ENCODE measurements at places on chromosomes 6 and 20.

GRCh38 chr6:39312912-39313525, 1.2 kb downstream of the KCNK17 start:
- DNase-seq, result no peak

DNA sequence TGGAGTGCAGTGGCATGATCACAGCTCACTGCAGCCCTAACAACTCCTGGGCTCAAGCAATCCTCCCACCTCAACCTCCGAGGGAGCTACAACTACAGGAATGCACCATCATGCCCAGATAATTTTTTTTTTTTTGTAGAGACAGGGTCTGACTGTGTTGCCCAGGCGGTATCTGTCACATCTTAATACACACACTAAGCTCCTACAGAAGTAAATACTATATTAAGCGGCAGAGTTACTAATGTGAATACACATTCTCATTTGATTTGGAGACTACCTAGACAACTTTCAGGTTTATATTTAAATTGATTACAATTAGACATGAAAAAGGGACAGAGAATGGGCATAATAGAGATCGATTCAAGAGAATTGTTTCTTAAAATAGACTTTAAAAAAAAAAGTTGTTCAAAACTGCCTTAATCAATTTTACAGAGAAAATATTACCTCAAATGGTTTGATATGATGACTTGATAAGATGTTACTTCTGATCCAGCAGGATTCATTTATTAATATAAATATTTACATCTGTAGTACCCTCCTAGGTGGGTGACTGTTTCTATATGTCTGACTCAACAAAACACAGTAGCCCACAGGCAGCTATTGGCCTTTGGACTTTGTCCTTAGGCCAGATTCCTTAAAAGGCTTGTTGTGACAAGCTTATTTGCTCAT, 7.1 kb upstream of the LOC128125822 start:
- no peak for DNase-seq

GRCh38 chr20:60751826-60752225, 500.2 kb upstream of the CDH4 start:
- DNase-seq, result no peak

DNA sequence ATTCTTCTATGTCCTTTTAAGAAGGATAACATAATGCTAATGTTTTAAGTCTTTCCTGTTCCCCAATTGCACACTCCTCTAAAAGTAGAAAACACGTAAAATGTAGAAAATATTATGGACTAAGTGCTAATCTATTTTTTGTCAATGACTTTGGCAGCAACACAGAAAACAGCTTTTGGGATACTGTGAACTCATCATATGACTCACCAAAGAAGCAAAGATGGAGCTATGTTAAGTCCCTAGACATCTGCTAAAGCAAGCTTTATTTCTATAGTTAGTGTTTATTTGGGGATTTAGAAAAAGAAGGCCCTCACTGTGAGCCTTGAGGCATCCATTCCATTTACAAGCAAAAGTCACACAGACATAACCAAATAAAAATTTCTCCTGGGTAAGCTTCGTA, 23.0 kb downstream of the OPN5 start:
- no peak for DNase-seq

DNA sequence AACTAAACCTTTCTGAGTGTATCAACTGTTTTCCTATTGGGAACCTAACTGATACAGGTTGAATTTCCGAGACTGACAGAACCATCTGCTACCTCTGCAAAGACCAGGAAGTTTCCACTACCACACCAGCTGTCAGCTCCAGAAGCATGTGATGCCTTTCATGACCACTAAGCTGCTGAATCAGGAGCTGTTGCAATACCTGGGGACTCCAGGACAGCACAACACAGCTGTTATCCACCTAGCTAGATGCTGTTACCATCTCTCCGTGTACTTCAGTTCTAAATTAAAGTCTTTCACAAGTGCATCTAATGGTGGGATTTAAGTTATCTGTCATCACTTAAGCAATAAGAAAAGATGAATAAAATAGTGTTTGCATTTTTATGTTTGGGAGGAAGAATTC, 158.2 kb upstream of the IMPG1 start:
- DNase-seq, result no peak

DNA sequence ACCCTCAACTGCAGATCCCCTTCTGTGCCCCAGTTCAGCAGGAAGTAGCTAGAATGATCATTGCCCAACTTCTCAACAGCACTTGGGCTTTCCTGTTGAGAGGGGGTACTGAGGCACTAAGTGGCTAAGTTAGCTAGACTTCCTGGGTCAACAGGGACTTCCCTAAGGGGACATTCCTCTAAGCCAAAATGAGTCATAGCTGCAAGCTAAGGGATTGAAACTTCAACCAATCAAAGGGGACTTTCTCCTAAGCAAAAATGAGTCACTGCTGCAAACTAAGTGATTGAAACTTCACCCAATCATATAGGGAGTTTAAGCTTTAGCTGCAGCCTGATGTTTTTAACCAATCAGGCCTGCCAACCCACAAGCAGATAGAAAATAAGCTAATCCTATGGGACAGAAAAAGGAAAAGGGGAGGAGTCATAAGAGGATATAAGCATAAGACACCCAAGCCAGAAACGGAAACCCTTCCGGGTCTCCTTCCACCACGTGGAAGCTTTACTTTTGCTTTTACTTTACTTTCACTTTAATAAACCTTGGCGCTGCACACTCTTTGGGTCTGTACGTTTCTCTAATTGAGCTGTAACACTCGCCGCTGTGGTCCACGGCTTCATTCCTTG, 659.0 kb upstream of the HS3ST5 start:
- no peak for DNase-seq

DNA sequence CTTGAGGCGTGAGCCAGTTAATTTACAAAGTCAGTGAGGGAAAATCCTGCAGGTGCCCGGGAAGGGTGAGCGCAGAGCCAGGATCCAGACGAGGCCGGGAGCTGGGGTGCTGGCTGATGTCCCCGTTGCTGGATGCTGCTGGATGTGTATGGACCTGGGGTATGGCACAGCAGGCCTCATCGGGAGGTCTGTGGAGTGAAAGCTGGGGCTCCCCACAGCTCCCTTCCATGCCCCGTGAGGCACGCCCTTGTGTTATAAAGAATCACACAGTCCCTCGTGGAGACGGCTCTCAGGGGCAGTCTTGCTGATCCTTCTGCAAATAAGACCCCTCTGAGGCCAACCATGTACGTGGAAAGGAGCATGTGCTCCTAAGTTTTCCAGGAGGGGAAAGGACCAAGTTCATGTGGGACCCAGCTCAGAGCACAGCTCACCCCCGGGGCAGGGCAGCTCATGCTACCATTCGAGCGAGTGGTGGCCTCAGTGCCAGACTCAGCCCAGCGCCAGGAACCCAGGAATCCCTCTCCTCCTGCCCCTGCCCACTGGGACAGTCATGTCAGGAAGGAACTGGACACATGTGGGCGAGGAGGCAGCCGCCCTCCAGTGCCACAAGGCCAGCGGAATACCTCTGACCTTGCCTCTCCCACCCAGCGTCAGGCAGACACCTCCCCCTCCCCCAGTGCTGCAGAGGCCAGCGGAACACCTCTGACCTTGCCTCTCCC, 97.5 kb downstream of the CDH4 start:
- no peak for DNase-seq

GRCh38 chr6:69343851-69344250, 453.0 kb downstream of the LMBRD1 start:
- DNase-seq, result no peak

- DNase-seq, result peak; percentile 61
Observed at GRCh38 chr6:56193846-56194245, 53.5 kb downstream of the COL21A1 start.

DNA sequence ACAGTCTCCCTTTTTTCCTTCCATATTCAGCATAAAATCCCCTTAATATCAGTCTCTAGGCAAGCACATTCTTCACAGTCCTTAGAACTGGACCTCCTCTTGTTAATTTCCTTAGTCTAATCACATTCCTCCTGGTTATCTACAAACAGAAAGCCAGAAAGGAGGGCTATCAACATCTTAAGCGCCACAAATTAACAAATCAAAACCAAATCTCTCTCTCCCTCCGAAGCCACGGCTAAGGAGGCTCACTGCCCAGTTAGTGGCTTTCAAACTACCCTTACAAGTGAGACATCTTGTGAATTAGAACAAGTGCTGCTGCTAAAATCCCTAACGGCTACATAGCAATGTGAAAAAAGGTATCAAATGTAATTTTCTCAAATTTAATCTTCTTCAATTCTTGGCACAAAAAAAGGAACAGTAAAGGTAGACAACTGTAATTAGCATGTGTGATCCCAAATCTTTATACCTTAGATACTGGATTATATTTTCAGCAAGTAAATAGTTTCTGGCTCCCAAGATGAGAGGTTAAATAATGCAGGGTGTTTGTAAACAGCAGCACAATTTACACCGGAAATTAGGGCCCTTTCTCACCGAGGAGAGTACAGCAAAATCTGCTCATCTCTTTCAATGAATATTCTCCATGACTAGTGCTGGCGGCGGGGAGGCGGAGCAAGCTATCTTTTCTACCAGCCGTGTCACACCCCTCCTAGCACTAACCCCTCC, 1.4 kb upstream of the TRIM39 start:
- DNase-seq, result no peak

DNA sequence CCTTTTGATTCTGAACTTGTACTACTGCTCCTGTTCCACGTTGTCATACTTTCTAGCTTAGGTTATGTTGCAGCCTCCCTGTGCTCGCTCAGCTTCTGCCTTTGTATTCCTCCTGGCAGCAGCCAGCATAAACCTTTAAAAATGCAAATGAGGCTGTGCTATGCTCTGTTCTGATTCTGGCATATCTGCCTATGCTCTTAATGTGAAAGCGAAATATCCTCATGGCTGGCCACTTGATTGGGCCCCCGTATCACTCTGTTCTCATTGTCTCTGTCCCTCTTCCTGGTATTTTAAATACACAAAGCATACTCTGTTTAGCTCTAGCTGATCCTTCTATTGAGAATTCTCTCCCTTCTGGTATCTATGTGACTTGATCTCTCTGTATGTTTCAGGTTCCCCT, 139.0 kb downstream of the JARID2 start:
- no peak for DNase-seq

DNA sequence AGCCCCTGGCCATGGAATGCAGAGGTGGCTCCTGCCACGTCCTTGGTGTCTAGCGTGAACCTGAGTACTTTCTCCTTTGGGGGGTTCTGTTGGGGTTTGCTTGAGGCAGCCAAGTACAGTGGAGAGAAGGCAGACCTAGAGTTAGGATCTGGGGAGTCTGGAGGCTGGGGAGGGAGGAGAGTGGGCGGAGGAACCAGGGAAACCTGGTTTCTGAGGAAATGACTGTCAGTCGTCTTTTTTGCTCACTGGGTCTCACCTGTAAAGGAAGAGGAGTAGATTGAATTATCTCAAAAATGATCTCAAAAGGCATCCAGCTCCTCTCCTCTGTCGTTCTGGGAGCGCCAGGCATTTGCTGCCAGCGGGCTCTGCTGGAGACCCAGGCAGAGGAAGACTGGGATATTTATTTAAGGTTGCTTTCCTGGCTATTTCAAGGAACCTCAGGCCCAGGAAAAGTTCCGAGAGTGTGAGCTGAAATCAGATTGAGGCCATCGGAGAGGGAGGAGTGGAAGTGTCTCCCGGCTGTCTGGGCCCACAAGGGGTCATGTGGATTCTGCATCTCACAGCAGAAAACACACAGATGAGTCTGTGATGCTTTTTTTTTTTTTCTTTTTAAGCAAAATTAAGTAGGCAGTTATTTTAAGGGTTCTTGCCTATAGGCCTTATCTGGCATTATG, 16.1 kb downstream of the EPB41L1 start:
- DNase-seq, result no peak

DNA sequence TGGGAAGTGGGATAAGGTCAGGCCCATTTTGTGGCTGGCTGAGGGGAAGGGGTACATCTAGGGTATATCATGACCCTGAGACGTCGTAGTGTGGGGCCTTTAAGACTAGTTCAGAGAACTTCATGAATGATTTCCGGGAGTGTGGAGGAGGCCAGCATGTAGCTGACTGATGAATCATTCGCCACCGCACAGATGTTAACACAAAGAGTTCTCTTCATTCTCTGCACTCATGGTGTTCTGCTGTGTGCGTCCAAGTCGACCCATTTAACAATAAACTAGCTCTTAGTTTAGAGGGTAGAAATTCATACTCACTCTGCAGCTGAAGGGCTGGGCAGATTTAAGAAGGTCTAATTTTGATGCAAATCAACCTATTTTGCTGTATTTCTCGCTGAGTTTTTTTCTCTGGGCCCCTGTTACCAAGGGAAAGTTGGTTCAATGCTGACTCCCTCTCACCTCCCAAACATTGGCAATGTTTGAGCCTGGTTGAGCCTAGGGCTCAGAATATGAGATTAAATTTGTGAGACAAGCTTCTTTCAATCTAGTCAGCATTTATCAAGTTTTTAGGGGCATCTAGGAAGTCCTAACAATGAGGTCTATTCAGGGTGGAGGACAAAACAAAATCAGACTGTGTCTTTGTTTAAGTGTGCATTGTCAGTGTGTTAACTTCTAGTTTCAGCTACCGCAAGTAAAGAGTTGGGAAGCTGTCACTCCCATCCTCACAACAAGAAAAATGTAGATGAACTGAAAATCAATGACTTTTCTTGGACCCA, 106.8 kb upstream of the CBLN4 start:
- no peak for DNase-seq

GRCh38 chr6:168864541-168865460, 388.8 kb downstream of the THBS2 start:
- DNase-seq, result no peak

DNA sequence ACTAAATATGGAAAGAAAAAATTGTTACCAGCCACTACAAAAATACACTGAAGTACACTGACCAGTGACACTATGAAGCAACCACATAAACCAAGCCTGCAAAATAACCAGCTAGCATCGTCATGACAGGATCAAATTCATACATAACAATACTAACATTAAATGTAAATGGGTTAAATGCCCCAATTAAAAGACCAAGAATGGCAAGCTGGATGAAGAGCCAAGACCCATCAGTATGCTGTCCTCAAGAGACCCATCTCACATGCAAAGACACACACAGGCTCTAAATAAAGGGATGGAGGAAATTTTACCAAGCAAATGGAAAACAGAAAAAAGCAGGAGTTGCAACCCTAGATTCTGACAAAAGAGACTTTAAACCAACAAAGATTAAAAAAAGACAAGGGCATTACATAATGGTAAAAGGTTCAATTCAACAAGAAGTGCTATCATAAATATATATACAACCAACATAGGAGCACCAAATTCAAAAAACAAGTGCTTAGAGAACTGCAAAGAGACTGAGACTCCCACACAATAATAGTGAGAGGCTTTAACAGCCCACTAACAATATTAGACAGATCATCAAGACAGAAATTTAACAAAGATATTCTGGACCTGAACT, 104.8 kb downstream of the HACE1 start:
- no peak for DNase-seq
